ENCODE measurements at places on chromosomes 3 and 15.

DNA sequence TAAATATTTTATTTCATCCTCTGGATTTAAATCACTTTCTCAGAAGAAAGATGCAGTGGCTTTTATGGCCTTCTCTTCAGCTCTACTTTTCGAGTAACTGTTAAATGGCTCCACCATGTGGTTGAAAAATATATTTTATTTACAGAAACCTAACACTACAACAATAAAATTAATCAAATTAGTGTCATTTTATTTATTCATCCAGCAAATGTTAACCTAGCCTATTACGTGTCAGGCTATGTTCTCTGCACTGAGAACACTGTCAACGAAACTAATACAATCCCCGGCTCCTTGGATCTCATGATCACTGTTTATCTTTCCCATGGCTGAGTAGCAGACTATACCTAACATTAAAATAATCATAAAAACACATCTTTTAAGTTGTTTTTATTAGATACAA, 148.0 kb upstream of the OSTN start:
- DNase-seq: no peak

DNA sequence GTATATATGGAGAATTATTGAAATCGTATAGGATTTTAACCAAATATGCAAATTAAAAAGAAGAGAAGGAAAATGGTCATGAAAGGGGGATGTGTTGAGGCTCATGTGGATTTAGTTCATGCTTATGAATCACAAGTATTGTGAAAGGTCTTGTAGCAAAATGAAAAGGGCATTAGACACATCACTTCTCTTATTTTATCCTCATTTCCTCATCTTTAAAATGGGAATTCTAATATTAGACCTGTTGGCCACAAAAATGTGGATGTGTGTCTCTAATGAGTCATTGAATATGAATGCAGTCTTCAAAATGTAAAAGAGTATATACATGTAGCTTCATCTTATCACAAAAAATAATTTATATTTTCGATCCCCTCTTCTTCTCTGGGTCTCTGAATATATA, 14.9 kb upstream of the ALCAM start:
- DNase-seq: no peak

GRCh38 chr3:79233431-79234060, 534.3 kb downstream of the ROBO1 start:
- DNase-seq: no peak

DNA sequence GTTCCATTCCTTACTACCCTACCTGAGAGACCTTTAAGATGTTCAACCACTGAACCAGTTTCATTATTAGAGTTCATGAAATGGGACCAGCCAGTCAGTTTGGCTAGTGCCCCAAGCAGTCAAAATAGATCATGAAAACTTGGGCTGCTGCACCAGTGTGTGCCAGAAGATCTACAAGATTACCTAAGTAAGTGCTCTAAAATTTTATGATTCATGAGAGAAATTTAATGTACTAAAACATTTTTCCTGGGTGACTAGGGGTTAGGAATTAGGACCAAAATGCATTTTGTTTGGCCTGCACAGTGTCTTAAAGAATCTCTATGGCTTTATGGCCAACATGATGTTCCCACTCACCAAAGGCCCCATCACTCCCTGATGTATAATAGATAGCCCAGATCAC, 214.7 kb downstream of the ATP8B4 start:
- DNase-seq: no peak

GRCh38 chr3:140258222-140258724, 323.3 kb downstream of the CLSTN2 start:
- no peak for DNase-seq

DNA sequence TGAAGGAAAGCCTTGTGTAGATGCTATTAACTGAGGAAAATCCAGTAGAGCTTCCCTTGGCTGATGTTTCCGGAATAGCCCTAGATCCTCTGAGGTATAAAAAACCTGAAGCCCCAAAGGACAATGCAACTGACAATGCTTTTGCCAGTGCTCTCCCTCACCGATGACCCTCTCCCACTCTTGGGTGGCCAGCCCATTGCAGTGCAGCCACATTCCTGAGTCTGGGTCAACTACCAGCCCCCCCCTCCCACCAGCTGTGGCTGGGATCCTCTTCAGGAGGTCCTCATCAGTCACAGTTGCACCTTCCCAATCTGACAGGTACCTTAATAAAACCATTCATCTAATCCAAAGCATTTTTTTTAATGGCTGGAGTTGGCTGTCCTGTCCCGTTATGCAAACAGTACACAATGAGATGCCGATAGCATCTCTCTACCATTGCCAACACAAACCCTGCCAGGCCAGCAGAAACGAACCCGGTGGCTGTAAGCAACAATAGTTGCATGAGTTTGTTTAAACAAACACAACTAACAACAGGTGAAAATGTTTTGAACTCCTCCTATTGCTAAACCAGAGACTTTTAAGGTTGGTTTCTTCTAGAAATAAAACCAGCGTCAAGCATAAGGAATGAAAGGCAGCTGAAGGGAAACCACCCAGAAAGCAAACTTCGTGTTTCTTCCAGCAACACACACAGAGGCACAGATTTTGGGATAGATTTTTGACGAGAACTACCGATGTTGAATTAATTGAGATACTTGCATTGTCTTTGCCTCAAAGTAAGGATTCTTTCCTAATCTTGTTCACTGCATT, 128.3 kb upstream of the ARHGEF3 start:
- DNase-seq: no peak

- no peak for DNase-seq
Measured at GRCh38 chr3:4335840-4336562, 32.8 kb downstream of the SETMAR start.

DNA sequence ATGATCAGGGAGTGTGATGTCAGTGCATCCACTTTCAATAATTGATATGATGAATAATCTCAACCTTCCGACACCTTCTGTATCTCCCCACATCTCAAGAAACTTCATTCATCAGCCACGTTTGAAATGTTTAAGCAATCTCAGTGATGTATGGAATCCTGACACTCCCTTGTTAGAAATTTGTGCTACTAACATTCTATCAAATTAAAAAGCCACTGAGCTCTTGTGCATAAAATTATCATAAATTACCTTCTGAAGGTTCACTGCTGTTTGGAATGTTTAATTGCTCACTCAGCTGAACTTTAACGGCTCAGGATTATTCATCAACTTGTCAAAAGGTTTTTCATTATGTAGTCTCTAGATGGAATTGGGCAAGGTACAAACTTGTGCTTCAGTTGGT, 108.4 kb upstream of the DPH6 start:
- DNase-seq: no peak

- no peak for DNase-seq
Measured at GRCh38 chr3:33699275-33699674, 18.8 kb downstream of the CLASP2 start.

DNA sequence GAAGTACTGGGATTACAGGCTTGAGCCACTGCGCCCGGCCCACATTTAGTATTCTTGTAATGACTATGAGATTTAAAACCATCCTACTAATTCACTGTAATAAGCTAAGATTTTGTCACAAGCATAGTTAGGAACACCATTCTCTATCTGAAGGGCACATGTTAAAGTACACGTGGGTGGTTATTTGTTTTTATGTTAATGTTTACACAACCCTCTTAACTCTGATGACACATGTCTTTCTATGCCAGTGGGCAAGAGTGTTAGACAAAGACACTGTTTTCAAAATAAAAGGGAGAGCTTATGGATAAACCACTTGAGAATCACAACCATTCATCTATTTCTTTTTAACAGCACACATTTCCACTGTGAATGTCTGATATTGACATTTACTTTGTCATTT, 537.6 kb upstream of the IL12A start:
- DNase-seq: no peak

DNA sequence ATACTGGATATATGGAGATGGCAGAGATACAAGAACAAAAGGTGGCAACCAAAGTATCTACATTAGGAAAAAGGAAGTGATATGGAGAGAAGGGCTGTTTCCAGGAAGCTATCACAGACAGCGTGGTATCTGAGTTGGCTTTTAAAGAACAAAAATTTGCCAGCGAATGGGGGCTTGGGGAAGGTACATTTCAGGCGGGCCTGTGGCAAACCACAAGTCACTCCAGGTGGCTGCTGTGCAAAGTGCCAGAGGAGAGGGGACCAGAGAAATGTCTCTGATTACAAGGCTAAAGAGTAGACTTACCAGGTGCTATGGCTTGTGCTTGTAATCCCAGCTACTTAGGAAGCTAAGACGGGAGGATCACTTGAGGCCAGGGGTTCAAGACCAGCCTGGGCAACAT, 91.1 kb downstream of the MSL2 start:
- DNase-seq: no peak

DNA sequence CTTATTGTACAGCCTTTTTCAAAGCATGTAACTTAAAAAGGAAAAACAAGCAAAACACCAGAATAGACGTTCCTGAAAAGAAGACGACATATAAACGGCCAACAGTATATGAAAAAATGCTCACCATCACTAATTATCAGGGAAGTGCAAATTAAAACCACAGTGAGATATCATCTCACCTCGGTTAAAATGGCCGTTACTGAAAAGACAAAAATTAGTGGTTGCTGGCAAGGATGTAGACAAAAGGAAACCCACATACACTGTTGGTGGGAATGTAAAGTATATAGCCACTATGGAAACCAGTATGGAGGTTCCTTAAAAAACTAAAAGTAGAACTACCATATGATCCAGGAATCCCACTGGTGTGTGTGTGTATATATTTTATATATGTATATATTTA, 64.5 kb upstream of the MLF1 start:
- DNase-seq: no peak

GRCh38 chr15:55823191-55823670, 80.3 kb upstream of the PRTG start:
- no peak for DNase-seq

- no peak for DNase-seq
Measured at GRCh38 chr15:73375755-73376305, 7.1 kb upstream of the HCN4 start.

All from activated effector memory CD4-positive, alpha-beta T cell treated with anti-CD3 and anti-CD28 coated beads, Interleukin-2, amount 50 U/mL, for 16 hours (primary cell).